Activated CD8-positive, alpha-beta memory T cell treated with anti-CD3 and anti-CD28 coated beads for 24 hours (primary cell): ENCODE measurements at places on chromosomes 11 and 22.

- DNase-seq, result no peak
These were observed 565.5 kb upstream of the ANO3 start for GRCh38 chr11:25766332-25767015.

DNA sequence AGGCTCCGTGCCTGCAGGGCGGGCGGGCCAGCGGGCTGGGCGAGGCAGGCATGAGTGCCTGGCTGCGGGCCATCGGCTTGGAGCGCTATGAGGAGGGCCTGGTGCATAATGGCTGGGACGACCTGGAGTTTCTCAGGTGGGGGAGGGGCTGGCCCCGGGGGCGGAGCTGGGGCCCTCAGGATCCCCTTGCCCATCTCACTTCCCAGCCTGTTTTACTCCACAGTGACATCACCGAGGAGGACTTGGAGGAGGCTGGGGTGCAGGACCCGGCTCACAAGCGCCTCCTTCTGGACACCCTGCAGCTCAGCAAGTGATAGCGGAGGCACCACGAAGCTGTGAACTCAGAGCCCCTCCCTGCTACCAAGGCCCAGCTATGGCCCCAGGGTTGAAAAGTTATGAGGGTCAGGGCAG, 5.9 kb downstream of the PHOX2A start:
- DNase-seq, result peak; percentile 74

GRCh38 chr11:35142481-35143075, 3.6 kb downstream of the CD44 start:
- no peak for DNase-seq

DNA sequence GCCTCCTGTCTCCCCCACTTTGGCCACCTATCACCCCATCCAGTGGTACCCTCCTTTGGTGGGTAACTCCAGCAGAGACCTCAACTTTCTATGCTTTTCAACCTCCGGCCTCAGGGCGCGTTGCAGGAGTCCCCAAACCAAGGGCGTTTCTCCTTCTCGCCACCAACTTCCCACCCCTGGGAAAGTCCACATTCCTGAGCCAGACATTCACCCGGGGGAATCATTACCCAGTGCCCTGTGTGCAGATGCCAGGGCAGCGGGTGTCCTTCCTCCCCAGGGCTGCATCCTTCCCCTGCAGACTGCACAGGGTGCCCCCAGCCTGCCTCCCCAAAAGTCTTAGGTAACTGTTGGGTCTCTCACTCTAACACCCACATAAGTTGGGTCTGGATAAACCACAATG, 26.4 kb downstream of the MYEOV start:
- DNase-seq, result no peak

- no peak for DNase-seq
These were observed 221.0 kb downstream of the HIPK3 start for GRCh38 chr11:33478111-33478573.

- no peak for DNase-seq
These were observed 4.4 kb downstream of the SEC14L6 start for GRCh38 chr22:30541961-30542810.

GRCh38 chr11:39247570-39248137, 2211.8 kb downstream of the LRRC4C start:
- DNase-seq, result no peak

GRCh38 chr11:22677153-22677903, 10.9 kb downstream of the GAS2 start:
- DNase-seq, result no peak

DNA sequence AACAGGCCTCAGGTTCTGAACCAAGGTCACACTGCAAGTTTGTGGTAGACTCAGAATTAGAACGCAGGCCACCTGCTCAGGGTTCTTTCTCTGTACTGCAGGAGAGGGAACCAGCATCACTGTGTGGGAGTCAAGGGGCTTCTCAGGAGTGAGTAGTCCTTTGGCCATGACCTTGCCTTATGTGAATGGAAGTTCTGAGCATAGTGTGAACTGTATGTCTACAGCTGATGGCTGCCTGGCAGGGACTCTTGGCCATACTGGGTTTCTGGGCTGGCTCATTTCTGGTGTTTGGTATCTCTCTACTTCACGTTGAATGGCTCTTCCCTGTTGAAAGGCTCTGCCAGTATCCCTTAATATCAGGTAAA, 40.1 kb upstream of the TUB start:
- no peak for DNase-seq

GRCh38 chr11:79243422-79244210, 197.2 kb downstream of the TENM4 start:
- DNase-seq, result no peak

GRCh38 chr11:78441956-78442355, 24.3 kb upstream of the GAB2 start:
- DNase-seq, result no peak

GRCh38 chr11:134599299-134599771, 187.3 kb upstream of the B3GAT1 start:
- peak; percentile 35 for DNase-seq

DNA sequence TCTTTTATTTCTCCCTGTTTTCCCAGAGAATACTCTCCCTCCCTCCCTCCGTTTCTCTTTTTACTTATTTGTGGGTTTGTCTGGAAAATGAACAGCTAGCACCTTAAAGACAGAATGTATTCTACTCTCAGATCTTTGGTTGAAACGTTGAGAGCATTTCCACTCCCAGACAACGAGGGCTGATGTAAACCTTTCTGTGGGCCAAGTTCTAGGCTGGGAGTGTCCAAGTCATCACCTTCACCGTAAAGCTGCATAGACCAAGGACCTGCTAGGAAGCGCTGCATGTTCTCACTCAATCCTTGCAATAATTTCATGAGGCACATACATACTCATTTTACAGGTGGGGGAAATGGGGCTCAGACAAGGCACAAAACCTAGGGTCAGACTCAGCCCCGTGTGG, 32.4 kb downstream of the MYH9 start:
- no peak for DNase-seq

DNA sequence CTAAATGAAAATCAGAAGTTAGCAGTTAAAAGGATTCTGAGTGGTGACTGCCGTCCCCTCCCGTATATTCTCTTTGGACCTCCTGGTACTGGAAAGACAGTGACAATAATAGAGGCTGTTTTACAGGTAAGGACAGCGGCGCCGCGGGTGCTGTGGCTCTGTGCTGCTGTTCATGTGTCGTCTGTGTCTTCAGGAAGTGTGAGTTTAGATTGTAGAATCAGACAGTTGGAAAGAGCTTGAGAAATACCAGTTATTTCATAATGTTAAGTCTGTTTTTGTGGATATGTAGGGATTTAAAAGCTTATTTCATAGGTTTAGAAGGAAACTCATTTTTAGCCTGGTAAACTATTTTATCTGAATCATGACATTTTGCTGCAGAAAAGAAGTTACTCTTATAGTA, 27.4 kb upstream of the PANX2 start:
- DNase-seq, result no peak
